ENCODE measurements at places on chromosomes 7 and 10.

- DNase-seq: peak; percentile 34
Measured at GRCh38 chr7:149714910-149715471, 58.4 kb downstream of the ZNF467 start.

DNA sequence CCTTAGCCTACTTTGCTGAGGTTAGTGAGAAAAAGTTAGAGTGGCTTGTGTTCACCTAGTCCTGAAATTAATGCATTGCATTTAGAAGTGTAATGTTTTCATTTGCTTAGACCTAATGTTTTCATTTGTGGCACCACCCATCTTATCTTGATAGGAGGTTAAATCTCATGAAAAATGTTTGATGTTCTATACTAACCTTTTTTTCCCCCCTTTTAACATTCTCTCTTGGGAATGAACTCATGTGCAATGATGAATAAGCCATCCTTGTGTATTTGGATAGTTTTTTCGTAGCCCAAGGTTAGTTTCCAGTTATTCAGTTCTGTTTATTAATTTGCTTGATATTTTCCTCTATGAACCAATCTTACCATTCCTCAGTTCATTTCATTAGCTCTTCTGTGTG is 2.8 kb downstream of the FHIP2A start:
- DNase-seq: no peak

GRCh38 chr7:105198223-105198622 is 184.2 kb downstream of the KMT2E start:
- no peak for DNase-seq

- no peak for DNase-seq
Measured at GRCh38 chr7:125098377-125098970, 168.8 kb upstream of the POT1 start.

GRCh38 chr10:125982260-125982948 is 86.0 kb downstream of the FANK1 start:
- DNase-seq: no peak

DNA sequence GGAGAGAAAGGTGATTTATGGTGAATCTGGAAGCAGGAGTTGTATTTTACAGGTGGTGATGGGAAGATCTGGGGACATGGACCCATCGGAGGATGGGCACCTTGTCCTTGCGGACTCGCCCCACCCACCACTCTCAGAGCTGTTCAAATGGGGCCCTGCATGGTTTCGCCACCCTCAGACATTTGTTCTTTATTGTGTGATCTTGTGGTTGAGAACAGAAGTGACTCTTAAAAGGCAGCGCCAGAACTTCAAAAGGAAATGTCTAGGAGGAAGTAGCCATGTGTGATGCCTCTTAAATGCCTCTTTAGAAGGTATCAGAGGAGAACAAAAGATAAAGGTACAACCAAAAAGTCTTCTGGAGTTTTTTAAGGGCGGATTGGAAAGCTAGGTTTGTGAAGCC is 205.7 kb downstream of the KIAA1217 start:
- DNase-seq: no peak
